Right renal cortex interstitium (tissue), 3 donors: ENCODE measurements at places on chromosomes 7 and 10.

DNA sequence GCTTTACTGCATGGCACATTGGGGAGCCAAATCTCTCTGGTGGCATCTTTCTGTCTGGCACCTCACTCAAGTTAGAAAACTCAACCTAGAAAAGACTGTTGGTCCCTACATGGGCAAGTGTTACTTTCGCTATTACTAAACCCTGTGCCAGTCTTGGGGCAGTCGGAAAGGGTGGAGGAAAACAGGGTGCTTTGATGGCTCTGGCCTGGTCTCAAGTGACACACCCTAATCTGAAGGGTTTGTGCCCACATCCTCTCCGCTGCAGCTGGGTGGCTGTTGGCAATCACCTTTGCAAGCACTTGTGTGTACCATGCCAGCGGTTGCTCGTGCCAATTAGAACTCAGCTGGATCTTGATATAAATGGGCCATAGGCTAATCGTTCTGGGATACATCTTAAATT is 159.8 kb upstream of the ITGB1 start:
- no peak for DNase-seq

DNA sequence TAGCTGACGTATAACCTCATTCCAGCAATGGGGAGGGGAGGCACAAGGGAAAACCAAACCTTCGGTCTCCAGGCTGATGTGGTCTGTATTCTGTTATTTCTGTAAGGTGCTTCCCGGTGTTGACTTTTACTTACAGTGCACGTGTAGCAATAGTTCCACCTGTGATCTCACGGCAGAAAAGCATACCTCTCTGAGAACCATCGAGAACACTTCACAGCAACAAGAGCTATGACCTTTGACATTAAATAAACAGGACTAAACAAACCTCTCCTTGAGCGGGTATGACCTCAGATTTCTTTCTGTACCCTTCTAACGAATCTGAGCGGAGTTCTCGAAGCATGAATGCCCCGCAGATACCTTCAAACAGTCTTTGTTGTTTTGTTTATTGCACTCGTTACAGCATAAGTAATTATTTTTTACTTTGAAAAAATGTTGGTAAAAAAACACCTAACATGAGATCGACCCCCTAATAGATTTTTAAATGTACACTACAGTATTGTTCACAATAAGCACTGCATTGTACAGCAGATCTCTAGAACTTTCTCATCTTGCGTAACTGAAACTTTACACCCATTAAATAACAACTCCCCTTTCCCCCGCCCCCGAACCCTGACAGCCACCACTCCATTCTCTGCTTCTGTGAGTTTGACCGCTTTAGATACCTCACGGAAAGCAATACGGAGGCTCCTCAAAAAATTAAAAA is 282.3 kb downstream of the GATA3 start:
- peak; percentile 9 for DNase-seq

DNA sequence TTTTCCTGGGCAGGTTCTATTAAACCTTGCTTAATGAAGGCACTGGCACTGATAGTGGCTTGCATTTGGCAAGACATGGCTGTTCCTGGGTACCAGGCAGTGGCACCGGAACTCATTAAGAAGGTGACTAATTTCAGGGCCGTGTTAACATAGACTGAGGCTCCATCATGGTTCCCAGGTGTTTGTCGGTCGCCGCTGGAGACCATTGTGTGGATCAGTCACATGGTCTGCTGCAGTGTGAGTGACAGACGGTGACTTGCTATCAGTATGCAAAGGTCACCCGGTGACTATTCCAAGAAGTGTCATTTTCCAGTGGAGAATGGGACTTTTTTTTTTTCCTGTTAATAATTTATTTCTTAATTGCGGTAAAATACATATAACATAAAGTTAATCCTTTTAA is 106.3 kb downstream of the INSYN2A start:
- DNase-seq = no peak

DNA sequence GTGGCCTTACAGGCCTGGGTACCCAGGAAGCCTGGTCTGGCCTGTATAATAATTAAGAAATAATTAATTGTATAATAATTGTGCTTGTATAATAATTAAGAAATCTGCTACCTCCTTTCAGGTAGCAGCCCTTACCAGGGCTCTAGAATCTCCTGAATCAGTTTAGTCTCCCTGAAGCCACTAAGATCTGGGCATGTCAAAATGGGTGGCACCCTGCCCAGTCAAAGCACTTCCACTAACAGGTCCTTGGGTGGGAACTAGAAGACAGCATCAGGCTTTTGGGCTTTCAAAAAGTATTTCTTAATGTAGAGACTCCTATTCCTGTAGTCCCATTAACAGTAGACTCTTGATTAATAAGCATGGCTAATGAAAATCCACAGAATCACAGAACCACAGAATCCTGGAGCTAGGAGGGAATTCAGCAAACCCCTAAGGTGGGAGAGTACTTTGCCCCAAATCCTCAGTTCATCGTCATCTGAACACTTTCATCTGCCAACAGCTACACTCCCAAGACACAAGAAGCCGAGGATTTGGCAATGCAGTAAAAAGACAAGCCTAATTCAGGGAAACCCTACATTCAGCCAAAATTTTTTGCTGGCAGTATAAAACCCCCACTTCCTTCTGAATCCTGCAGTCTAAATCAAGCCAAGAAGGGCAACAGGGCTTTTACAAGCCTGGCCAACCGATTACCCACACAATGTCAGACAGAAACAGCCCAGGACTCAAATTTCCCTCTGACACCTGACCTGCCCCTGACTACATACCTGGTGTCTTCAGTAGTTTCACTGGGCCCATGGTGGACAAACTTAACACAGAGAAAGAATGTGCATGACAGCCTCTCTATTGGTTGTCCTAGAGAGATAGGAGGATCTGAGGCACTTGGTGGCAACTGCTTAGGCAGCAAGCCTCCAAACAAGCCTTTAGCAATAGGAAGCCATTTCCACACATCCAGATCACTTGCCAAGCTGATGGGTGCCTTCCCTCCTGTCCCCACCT is 5.9 kb upstream of the IL6 start:
- DNase-seq = no peak

- DNase-seq = no peak
Observed at GRCh38 chr10:97868134-97868685, 18.6 kb downstream of the GOLGA7B start.

GRCh38 chr7:34131371-34131770 is 226.0 kb downstream of the BMPER start:
- DNase-seq = no peak

- DNase-seq = no peak
Observed at GRCh38 chr7:131896165-131896863, 339.9 kb upstream of the PODXL start.

DNA sequence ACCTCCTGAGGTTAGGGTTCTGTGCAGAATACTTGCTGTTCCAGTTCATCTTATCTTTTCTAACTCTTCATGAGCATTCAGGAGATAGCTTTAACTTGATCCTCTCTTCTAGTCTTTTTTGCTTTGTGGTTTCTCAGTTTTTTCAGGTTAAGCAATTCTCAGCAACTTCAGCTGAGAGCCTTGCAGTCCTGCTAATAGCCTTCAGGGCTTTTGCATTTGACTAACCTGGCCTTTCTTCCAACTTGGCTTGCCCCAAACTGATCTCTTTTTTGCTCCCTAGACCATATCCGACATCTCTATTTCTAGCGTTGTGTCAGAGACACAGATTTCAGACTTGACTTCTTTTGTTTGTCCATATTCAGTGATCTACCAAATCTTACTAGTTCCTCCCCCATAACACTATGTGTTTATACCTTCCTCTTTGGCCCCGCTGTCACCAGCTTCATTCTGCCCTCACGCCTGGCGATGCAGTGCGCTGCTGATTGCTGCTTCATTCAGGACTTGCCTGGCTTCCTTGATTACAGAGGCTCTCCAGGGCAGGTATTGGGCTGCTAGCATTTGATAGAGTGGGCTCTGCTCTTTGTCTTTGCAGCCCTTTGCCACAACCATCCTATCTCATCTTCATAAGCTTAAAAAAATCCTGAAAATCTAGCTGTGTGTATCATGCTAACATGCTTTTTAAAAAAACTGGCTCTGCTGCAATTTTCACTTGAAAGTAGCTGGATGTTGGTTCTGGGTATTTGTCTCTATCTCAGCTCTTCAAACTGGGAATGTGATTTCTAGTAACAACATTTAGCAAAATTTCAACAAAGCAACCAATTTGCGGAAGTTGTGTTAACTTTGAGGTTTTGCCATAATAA is 9.6 kb downstream of the CUL1 start:
- no peak for DNase-seq

- no peak for DNase-seq
Observed at GRCh38 chr7:108270385-108271015, 140.3 kb upstream of the LAMB4 start.

DNA sequence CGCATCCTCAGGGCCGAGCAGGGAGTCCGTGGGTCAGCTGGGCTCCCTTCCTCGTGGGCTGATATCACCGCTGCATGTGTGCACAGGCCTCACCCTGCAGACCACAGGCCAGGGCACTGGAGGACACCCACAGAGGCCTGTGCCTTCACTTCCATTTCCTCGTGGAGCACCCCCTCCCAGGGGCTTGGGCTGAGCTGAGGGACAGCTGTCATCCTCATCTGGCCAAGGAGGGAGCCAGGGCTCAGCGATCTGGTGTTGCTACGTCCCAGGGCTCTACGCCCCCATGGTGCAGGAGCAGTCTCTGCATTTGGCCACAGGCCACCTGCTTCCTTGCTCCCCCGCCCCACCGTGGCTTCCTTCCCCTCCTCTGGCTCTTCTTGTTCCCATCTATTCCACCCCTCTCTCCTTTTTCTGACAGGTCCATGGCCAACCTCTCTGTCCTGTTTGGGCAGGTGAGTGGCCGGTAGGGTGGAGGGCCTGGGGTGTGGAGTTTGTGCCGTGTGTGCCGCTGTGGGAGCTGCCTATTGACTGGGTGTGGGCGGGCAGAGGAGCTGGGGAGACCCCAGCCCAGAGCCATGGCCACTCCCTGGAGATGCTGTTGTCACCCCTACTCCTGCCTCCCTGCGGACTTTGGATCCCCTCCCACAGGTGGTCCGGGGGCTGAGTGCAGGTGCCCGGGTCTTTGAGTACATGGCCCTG is 8.3 kb upstream of the ASIC3 start:
- DNase-seq = no peak

GRCh38 chr10:14860791-14861190 is 17.9 kb upstream of the SUV39H2 start:
- DNase-seq = no peak

DNA sequence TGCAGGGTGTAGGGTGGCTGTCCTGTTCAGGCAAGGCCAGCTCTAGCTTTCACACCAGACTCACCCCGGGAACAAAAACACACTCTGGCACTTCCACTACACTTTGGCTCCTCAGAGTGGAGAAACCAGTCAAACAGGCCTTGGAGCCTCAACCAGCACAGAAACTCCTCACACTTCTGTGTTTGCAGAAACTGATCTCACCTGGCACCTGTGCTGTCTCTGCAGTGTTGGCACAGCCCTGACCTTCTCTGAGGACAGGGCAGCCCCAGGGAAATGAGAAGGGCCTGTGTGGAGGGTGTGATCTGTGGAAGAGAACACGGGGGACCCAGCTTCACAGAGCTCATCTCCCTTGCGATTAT is 4.1 kb upstream of the CALML5 start:
- DNase-seq = peak; percentile 25

DNA sequence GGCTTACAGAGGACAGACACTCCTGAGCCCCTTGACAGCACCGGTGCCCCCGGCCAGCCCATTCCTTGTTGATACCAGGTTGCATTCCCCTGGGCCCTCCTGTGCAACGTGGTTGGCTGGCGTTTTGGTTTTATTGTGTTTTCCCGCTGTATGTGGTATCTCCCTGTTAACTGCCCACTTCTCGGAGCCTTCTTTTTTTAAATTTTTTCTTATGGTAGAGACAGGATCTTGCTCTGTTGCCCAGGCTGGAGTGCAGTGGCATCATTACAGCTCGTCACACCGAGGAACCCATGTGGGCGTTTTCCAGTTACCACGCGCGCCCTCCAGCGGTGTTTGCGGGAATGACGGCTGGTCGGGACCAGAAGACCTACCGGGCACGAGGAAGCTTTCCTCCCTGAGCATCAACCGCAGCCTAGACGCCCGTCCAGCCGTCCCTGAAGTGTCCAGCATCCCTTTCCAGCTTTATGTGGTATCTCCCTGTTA is 16.9 kb upstream of the ZFAND2A start:
- no peak for DNase-seq
